Hematopoietic multipotent progenitor cell treated with erythropoietin and hydrocortisone succinate and interleukin-3 and kit ligand, for 4 days (in vitro differentiated cells): ENCODE measurements at places on chromosomes 12 and 14.

DNA sequence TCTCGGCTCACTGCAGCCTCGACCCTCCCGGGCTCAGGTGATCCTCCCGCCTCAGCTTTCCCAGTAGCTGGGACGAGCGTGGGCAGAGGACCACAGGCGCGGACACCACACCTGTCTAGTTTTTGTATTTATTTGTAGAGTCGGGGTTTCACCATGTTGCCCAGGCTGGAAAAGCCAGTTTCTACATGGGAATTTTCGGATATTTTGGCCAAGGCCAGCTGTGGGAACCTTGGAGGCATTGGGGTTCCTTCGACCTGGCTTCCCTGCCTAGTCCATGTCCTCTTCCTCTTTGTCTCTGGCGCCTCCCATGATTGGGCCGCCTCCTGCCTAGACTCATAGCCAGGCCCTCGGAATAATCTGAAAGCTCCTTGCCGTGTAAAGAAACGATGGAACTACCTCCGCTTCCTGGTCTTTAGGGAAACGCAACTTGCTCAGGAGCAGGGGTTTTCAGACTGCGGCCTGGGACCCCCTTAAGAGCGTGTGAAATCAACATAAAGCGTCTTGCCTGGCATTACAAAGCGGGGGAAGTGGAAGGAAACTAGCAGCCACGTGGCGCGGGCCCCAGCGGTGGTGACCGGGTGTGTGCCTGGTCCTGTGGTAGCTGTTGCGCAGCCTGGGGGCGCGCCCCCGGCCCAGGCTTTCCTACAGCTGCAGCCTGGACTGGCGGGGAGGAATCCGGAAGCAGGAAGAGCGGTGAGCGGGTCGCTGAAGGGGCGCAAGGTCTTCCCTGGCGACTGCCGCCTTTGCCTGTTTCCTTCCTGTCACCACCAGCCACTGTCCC lies 1.4 kb upstream of the HSP90AA1 start:
- peak; percentile 86 for DNase-seq

DNA sequence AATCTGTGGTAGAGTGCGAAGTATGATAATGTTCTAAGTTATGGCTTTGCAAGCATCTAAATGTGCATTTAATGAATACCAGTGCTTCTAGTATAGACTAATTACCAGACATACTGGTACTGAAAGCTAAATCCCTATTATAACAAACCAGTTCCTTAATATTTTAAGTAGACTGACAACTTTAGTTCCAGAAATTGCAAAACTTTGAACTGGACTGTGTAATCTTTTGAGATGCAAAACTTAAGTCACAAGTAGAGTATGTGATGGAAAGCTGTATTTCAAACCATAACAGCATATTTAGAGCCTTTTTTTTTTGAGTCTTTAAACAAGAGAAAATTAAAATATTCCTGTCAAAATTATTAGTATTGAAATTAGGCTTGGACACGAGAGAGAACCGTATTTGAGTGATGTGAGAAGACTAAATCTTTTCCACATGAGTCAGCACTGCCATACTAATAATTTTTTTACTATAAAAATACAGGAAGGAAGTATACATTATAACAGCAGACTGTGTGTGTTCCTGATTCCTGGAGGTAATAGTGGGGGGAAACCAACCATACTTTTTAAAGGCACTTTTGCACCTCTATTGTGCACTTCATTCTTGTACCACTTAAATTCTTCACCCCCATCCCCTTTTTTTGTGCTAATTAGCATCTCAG lies 45.5 kb downstream of the PPM1A start:
- DNase-seq = no peak

GRCh38 chr12:7121324-7121723 lies 7.4 kb downstream of the RBP5 start:
- DNase-seq = no peak

DNA sequence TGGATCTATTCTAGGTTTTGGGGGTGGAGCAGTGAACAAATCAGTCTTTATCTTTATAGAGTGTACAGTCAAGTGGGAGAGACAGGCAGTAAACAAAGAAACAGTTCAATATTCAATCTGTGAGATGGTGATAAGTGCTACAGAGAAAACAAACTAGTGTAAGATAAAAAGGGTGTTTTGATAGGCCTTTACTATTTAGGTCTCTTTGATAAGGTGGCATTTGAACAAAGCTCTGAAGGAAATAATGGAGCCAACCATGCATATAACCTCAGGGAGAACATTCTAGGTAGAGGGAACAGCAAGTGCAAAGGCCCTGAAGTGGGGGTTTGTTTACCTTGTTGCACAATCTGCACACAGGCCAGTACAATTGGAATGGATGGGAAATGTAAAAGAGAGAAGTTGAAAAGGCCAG lies 47.3 kb downstream of the PTPN11 start:
- peak; percentile 25 for DNase-seq

DNA sequence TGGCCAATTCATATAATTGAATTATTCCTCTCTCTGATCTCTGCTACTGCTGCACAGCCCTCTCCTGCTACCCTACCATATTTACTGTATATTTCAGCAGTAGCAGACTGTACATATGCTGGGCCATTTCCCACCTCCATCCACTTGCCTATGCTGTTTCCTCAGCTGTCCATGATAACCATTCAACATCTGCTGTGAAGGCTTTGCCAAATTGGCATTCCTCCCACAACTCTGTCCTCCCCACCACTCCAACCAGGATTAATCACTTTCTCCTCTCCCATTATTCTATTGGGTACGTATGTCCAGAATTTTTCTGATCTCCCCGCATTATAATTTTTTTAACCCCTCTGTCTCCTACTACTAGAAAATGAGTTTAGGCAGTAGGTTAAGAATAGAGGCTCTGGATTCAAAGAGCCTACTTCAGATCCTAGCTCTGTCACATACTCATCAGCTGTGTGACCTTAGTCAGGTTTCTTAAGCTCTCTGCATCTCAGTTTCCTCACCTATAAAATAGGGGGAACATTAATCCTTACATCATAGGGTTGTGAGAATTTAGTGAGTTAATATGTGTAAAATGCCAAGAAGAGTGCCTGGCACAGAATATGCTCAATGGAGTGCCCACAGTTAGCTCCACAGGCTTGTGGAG lies 123.3 kb downstream of the KICS2 start:
- no peak for DNase-seq

DNA sequence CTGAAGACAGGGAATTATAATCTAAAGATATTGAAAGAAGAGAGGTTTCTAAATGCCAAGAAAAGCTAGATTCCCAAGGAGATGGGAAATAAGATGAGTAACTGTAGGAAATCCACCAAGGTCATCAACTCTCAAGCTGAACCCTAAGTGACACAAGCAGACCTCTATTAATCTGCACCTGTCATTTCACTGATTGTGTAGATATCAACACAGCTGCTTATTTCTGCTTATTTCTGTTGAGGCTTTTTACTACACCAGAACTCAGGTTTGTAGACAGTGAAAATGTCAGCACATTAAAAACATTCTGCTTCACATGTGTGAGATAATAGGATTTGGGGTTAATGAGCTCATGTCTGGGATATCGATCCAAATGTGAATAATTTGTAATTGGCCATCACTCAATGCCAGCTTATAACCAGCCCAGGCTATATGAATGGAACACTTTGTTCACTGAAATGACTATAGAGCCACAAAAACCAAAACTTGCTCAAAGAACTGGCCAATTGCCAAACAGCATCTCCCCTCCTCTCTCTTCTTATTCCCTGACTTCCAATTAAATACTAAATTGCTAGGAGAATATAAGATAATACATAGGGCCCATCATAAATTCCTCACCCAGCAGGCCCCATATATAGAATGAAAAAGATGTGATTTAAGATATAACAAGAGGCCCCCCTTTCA lies 188.7 kb upstream of the ARID2 start:
- peak; percentile 14 for DNase-seq

DNA sequence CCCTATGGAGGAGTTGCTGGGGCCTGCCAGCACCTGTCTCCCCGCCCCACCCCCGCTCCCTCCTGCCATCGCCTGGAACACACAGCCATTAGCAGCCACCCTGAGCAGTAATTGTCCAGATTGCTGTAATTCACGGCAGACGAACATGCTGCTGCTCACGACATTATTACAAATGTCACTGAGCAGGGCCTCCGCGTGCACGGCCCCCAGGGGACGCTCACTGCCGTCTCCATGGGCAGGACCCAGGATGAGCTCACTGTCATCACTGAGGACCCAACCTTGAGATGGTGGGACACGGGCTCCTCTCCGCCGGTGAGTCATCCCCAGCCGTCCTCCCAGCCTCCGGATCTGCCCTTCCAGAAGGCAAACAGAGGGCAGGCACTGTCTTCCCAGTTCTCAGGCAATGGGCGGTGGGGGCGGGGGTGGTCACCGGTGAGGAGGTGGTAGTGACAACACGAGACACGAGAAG lies 100.4 kb downstream of the RFLNA start:
- DNase-seq = no peak

- DNase-seq = peak; percentile 73
These were observed 60.6 kb upstream of the TMCC3 start for GRCh38 chr12:94710933-94711332.

DNA sequence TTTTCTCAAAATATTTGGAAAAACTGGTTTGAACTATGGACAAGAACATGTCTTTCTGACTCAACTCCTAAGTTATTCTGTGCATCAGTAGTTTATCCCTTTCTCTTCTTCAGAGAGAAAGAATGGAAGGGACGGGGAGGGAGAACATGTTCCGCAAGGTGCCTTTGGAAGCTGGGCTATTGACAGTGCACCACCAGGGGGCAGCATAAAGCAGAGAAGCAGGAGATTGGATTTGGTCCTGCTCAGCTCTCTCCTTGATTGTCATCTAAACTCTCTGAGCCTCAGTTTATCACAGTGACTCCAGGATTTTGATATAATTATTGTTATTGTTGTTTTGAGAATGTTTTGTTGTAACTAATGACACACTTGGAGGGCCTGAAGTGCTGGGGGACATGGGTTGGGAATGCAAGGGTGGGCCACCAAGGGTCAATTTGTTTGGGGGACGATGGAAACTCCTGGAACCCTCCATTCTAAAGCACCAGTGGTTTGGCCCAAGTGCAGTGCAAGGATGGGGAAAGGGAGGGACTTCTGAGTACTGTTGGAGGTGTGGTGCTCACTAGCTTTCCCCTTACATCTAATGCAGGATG lies 45.3 kb upstream of the ANO6 start:
- peak; percentile 89 for DNase-seq

DNA sequence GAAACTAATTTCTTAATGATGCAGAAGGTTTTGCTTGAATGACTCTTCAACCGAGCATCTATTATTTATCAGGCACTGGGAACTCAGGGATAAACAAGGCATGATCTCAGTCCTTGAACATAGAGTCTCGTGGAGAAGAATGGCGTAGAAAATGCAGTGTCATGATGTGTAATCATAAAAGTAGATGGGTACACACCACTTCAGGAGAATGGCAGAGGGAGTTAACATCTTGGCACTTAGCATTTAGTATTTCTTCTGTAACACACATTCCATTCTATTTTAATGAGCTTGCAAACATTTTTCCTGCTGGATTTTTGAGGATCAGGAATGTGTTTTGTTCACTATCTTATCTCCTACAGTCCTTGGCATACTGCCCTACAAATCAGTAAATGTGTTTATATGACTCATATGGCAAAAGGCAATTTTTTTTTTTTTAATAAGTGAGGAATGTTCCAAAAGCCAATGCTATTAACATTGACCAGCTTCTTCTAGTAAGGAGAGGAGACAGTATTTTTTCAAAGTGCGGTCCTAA lies 3.8 kb downstream of the TXNRD1 start:
- peak; percentile 76 for DNase-seq

DNA sequence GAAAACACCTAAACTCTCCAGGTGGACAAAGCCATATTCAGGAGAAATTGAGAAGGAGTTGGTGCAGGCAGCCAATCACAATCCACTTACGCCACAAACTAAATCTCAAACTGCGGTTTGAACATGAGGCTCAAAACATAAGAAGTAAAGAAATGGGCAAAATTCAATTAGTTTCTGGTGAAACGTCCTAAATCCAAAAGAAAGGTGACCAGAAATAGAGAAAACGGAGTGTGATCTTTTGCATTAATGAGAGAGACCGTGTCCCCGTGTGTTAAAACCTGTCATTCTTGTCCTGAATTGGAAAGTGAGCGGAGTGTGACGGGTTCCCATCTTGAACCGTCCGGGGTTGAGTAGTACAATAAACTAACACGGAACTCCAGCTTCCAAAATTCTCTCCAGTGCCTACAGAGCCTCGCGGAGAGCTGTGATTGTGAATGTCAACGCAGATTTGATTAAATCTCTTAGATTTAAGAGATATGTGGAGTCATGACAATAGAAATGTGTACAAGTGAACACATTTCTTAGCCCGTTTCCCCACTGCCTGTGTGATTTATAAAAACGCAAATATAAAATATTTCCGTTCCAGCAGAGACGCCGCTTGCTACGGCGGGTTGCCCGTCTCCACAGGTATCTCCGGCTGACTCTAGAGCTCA lies 595 bp upstream of the METAP2 start:
- peak; percentile 62 for DNase-seq

DNA sequence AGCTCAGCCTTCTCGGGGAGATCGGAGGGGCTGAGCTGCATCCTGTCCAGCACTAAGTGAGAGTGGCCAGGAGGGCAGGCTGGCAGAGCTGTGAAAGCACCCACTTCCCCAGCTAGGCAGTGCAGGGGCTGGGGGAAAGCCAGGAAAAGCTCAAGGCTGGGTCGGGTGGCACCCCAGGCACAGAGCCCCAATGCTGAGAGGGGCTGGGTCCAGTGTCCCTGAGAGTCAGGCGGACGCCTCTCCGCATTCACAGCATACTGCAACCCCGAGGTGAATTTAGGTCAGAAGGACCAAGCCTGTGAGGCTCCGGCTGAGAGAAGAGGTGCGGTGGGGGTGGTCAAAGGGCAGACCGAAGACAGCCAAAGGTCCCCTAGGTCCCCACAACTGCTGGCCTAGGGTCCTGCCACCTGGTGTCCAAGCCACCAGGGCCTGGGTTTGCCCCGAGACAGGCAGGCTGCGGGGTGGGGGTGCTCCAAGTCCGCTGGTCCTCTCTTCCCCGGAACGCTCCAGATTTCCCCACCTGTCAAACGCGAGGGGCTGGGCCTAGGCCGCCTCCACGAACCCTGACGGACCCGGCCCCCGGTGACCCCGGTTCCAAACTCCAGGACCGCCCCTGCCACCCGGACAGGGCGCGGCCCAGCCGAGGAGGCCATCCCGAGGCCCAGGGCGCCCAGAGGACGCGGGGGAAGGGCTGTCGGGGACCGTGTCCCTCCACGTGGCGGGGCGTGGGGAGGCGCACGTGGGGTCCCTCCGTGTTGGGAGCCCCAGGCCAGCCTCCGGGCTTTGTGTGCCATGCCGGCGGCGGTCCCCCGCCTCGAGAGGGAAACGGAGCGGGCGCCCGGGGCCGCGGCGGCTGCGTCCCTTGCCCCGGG lies 527 bp downstream of the CAMKK2 start:
- peak; percentile 51 for DNase-seq

GRCh38 chr14:97878727-97879126 lies 1081.5 kb downstream of the VRK1 start:
- no peak for DNase-seq

DNA sequence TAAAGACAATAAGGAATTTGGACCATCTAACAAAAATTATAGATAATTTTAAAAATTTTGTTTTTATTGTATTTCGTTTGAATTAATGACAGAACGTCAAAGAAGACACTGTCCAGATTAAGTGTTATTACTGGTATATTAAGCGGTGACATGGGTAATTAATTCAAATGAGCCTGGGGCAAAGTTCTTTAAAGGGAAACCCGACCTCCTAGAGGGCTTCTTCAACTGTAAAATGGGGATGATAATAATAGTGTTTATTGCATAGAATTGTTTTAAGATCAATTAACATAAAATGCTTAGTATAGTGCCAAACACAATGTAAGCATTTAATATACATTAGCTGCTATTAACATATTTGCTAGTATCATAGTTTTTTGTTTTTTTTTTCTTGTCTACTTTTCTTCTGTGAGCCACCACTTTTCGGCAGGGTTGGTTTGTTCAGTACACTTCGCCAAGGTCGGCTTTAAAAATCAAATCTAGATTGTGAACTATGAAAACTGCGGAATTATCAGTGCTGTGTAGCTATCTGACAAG lies 514 bp upstream of the LARP4 start:
- peak; percentile 56 for DNase-seq

- DNase-seq = no peak
These were observed 197.0 kb downstream of the PHLDA1 start for GRCh38 chr12:75834591-75834990.
